NCI-H146 (cell line): ENCODE measurements at places on chromosomes 2 and 18.
A peak's percentile ranks its signal among the peaks of the same experiment; 100 is the strongest.

DNA sequence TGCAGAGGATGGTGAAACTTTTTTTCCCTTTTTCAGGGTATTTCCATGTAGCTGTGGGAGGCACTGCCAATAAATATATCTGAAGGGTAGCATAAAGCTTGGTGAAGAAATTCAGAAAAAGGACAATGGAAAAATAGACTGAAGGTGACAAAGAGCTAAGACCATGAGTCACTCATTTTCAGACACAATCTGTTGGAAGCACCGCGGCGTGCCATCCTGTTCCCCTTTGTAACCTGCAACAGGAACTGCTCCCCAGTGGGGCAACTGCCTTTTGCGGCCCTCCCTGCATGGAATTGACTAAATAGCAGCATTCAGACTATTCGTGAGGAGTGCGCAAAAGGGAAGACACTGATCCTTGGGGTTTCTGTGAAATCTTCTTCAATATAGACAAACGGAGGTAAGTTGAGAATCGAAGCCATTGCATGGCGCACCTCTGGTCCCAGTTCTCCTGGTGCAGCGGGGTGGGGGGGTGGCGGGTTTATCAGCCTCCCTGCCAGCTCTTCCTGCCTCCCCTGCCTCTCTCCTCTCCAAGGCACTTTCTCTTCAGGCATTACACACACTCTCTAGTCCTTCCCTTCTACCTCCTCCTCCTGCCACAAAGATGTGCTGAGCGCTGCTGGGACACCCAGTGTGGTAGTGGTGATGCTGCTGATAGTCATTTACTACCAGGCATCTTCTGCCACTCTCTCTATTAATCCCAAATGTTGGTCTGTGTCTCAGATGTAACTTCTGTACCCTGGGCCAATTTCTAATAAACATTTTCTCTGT lies 126.2 kb upstream of the TMEM200C start:
- no peak for DNase-seq

DNA sequence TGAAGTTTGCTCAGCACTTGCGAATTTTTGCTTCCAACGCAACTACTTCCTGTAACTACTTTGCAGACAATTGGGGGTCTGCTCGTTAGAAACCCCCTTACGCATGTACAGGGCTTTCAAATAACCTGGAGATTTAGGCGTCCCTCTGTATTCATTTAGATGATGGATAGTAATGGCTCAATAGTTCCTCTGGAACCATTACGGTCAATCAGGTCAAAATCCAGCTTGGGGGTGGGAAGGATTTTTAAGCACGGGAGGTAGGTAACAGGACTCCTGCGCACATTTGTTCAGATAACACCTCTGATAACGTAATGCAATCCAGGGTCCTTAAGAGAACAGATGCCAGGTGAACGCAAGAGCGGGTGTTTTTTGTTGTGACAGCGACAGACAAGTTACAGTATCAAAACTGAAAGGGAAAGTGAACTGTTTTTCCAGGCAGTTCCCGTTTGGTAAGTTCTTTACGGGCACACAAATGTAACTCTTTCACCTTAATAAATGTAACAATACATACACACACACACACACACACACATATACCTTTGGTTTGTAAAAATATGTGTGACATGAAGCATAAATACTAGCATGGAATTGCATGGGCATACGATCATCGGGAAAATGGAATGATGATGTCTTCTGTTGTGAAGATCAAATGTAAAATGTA lies 3.8 kb upstream of the OSR1 start:
- DNase-seq, result no peak

GRCh38 chr2:85061896-85062295 lies 71.3 kb upstream of the TCF7L1 start:
- peak; percentile 12 for DNase-seq

DNA sequence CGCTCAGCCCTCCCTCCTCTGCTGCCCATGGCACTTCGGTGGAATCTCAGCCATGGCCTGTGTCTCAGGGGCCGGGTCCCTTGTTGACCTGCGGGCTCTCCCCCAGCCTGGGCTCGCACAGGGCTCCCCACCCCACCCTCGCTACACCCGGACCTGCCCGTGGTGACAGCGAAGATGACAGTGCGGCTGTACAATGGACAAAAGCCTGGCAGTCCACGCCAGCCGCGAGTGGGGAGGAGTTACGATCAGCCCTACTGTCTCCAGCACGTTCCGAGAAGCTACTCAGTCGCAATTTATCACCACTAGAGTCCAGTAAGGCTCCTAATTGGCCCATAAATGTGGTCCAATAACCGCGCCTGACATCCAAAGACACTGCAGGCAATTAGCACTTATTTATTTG lies 31.6 kb downstream of the GBX2 start:
- DNase-seq, result no peak

- DNase-seq, result no peak
These were observed 593.2 kb upstream of the ZNF804A start for GRCh38 chr2:184004948-184005672.

GRCh38 chr2:224253464-224253863 lies 148.4 kb downstream of the FAM124B start:
- DNase-seq, result no peak

- no peak for DNase-seq
These were observed 189.1 kb upstream of the ERBB4 start for GRCh38 chr2:212727751-212728150.
